Pancreas (tissue), 10 donors: ENCODE measurements at places on chromosomes 16 and 17. TPM values are rescaled to one million over a fixed set of nuclear protein-coding genes. Genes with fewer than 3 reads are reported as not detected.

Gene PLEKHG4
- 4.8 TPM for total RNA-seq

Gene MVD
- total RNA-seq: 16.8 TPM

Gene SGCA
- not detected for total RNA-seq

Gene BAIAP3
- total RNA-seq: 2.1 TPM

Gene COPS3
- total RNA-seq: 30.4 TPM

Gene CCL7
- not detected for total RNA-seq

Gene TEKT5
- 1.1 TPM for total RNA-seq

Gene FAM117A
- 6.0 TPM for total RNA-seq

Gene KRT27
- not detected for total RNA-seq

Gene MEIOC
- total RNA-seq: not detected
